H1 (cell line): ENCODE measurements at places on chromosomes 6 and 20.

GRCh38 chr6:45829873-45830272 lies 185.8 kb downstream of the CLIC5 start:
- no peaks in the 10 kb centered on the region for H3K4me1 ChIP-seq
- H3K27ac ChIP-seq, result no peak overlapping the region
- H3K36me3 ChIP-seq, result no peaks in the 10 kb centered on the region
- no peak overlapping the region for H3K4me3 ChIP-seq
- no peak for DNase-seq

DNA sequence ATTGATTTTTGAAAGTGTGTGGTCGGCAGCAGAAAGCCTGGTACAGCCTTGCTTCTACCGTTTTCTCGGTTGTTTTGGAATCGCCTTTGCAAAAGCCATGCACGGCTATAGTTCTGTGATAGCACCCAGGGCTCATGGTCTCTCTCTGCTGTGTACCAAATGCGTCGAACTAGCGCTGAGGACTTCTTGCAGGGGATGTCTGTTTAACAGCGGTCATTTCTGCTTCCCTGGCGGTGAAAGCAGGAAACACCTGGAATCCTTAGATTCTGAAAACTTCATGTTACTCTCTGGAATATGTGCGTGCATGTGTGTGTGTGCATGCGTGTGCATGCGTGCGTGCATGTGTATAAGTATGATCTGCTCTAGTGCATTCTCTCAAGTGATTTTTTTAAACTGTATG lies 26.1 kb upstream of the GCNT2 start:
- no peak for DNase-seq
- no peaks in the 10 kb centered on the region for H3K4me1 ChIP-seq
- no peaks in the 10 kb centered on the region for H3K36me3 ChIP-seq
- H3K4me3 ChIP-seq, result no peak overlapping the region
- no peaks in the 10 kb centered on the region; the same call in 1 of the 2 replicates for H3K27me3 ChIP-seq
- H3K27ac ChIP-seq, result no peak overlapping the region

- no peaks in the 10 kb centered on the region for H3K36me3 ChIP-seq
- H3K27ac ChIP-seq, result no peak overlapping the region
- no peak for DNase-seq
- H3K4me1 ChIP-seq, result no peaks in the 10 kb centered on the region
- no peaks in the 10 kb centered on the region for H3K27me3 ChIP-seq
Observed at GRCh38 chr6:40299681-40300080, 287.5 kb downstream of the LRFN2 start.

- H3K4me3 ChIP-seq, result no peak overlapping the region
- H3K4me1 ChIP-seq, result no peaks in the 10 kb centered on the region
- DNase-seq, result no peak
- no peaks in the 10 kb centered on the region for H3K36me3 ChIP-seq
- no peak overlapping the region for H3K27ac ChIP-seq
- H3K27me3 ChIP-seq, result no peaks in the 10 kb centered on the region
Observed at GRCh38 chr6:38824243-38824894, 109.3 kb downstream of the DNAH8 start.

- H3K27ac ChIP-seq, result no peak overlapping the region
- no peaks in the 10 kb centered on the region for H3K4me1 ChIP-seq
- H3K4me3 ChIP-seq, result no peak overlapping the region
- no peaks in the 10 kb centered on the region for H3K27me3 ChIP-seq
- H3K36me3 ChIP-seq, result no peaks in the 10 kb centered on the region
Observed at GRCh38 chr6:64630901-64631300, 995.3 kb downstream of the PHF3 start.

DNA sequence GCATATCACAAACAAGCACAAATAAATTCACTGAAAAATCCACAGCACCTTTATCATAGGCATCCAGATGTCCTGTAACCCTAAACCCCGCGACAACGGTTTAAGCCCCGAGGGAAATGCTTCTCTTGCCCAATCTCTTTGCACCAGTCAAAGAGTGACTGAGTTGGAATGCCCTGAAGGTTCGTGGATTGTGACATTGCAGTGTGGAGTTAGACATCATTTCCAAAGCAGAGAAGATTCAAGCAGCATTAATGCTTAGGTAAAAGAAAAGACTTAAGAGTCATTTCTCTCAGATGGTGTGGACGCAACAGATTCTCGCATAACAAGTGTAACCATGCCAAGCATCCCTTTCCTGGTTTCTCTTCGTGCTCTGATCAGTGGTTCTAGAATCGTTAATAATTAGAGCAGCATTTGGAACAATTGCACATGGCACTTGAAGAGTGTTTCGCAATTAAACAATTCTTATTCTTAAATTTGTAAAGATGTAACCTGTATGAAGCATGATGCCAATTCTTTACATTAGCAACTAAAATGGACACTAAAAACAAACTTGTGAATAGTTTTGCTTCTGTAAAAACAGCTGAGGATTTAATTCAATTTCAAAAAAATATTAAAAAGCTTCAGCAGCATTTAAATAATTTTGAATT lies 121.6 kb downstream of the HIVEP2 start:
- H3K27me3 ChIP-seq, result no peaks in the 10 kb centered on the region
- H3K27ac ChIP-seq, result no peak overlapping the region
- no peaks in the 10 kb centered on the region for H3K36me3 ChIP-seq
- no peaks in the 10 kb centered on the region for H3K4me1 ChIP-seq
- H3K4me3 ChIP-seq, result no peak overlapping the region

- H3K4me1 ChIP-seq, result no peaks in the 10 kb centered on the region
- no peak for DNase-seq
- no peaks in the 10 kb centered on the region for H3K27me3 ChIP-seq
- H3K27ac ChIP-seq, result no peak overlapping the region
- no peak overlapping the region for H3K4me3 ChIP-seq
Observed at GRCh38 chr20:46357030-46357514, 48.8 kb upstream of the CDH22 start.

DNA sequence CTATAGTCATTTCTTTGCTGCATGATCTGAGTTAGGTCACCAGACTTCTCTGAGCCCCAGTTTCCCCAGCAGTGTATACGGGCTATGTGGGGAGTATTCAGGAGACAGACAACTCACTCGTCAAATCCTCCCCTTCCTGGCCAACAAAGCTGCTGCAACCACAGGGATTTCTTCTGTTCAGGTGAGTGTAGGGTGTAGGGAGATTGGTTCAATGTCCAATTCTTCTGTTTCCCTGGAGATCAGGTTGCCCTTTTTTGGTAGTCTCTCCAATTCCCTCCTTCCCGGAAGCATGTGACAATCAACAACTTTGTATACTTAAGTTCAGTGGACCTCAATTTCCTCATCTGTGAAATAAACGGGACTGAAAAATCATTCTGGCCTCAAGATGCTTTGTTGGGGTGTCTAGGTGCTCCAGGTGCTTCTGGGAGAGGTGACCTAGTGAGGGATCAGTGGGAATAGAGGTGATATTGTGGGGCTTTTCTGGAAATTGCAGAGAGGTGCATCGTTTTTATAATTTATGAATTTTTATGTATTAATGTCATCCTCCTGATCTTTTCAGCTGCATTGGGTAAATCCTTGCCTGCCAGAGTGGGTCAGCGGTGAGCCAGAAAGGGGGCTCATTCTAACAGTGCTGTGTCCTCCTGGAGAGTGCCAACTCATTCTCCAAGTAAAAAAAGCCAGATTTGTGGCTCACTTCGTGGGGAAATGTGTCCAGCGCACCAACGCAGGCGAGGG lies 594 bp upstream of the CDKN1A start:
- peak overlapping the region; percentile 71 for H3K4me3 ChIP-seq
- peaks cover 17% of the 10 kb centered on the region for H3K4me1 ChIP-seq
- no peak for DNase-seq
- H3K36me3 ChIP-seq, result no peaks in the 10 kb centered on the region
- no peak overlapping the region; the same call in 1 of the 2 replicates for H3K27ac ChIP-seq
- peaks cover 6% of the 10 kb centered on the region for H3K27me3 ChIP-seq
